ENCODE measurements at places on chromosomes 7 and 10.

GRCh38 chr7:1532456-1533254 lies 2.2 kb downstream of the MAFK start:
- DNase-seq = peak; percentile 13

- DNase-seq = no peak
Observed at GRCh38 chr10:61847640-61848039, 53.9 kb upstream of the ARID5B start.

DNA sequence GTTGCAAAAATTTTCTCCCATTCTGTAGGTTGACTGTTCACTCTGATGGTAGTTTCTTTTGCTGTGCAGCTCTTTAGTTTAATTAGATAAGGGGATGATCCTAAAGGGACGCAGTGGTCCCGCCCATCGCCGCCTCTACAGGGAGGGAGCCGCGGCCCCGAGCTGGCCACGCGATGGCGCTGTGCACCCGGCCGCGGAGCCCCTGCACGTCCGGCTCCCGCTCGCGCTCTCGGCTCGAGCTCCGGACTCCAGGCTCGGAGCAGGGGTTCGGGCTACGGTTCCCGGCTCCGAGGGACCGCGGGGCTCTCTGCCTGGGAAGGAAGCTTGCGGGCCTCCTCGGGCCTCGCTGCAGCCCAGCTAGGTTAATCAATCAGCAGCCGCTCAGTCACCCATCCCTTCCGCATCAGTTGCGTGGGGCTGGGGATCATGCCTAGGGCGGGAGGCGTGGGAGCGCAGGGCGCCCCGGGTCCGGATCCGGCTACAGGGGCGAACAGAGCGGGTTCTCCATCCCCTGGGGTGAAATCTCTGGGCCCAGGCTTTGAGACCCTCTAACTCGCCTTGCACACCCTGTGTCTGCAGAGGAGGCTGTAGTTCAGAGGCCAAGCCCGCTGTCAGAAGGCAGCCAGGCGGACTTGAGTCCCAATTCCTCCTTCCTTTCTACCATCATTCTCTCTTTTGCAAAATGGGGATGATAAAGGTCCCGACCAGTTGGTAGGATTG lies 97.9 kb downstream of the WDR11 start:
- no peak for DNase-seq

GRCh38 chr10:115790220-115790619 lies 482.8 kb downstream of the GFRA1 start:
- DNase-seq = no peak
